Vagina (tissue), 2 donors: ENCODE measurements at places on chromosomes 12 and 14.

GRCh38 chr14:63933110-63933509 is 80.3 kb downstream of the SYNE2 start:
- no peak for DNase-seq

DNA sequence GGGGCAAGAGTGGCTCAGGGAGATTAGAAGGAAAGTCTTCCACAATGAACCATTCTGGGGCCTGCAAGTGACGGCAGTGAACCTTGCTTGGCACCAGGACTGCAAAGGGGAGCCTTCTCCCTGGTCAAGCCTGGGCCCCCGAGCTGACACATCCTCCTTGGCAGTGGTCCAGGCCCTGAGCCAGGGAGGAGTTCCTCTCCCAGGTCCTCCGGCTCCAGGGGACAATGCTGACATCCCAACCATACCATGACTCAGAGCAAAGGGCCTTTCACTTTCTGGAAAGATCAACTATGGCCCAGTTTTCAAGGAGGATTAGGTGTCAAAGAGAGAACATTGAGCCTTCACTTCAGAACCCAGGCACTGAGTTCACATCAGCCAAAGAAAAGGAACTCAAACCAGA is 756.5 kb upstream of the TBX3 start:
- DNase-seq: no peak

DNA sequence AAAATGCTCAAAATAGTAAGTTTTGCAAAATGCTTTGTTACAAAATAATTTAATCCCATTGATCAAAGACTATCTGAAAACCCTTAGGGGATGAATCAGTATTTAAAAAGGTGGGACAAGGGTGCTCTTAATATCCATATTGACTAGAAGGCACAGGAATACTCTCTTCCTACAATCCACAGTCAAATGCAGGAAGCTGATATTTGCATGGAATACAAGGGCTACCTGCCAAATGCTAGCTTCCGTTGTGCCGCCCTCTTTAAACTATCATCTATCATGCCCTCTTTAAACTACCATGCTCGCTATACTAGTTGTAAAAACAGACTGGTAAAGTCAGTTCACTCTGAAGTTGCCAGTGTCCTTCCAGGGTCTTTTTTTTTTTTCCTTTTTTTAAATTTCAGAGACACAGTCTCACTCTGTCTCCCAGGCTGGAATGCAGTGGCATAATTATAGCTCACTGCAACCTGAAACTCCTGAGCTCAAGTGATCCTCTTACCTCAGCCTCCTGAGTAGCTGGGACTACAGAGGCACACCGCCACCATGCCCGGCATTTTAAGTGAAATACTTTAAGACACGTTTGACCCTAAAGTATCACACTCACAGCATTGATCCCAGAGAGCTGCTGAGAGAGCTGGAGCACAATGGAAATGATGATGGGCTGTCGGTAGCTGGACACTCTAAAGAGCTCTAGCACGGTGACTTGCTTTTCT is 6.7 kb downstream of the SLC2A3 start:
- DNase-seq: no peak

- no peak for DNase-seq
Measured at GRCh38 chr12:27534060-27534764, 10.2 kb downstream of the PPFIBP1 start.

DNA sequence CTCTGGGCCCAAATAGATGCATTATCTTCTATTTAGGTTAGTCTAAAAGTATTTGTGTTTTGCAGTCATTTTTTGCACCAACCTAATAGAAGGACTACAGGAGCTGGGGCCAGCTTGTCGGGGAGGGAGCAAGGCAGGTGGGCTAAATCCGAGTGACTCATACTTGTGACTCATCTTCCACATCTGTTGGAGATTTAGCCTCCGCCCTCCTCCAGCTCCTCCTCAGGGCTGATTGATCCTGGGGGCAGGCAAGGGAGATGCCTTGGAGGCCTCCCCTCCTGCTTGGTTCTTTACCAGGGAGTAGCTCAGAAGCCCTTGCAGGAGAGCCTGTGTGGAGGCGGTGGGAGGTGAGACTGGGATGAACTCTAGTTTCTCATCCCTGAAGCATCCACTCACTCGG is 27.9 kb downstream of the RHOF start:
- DNase-seq: no peak

- DNase-seq: no peak
Measured at GRCh38 chr12:109445191-109445609, 31.9 kb downstream of the KCTD10 start.

- no peak for DNase-seq
Measured at GRCh38 chr12:124504273-124505000, 63.0 kb downstream of the NCOR2 start.

GRCh38 chr12:80598004-80598606 is 109.3 kb upstream of the MYF6 start:
- DNase-seq: no peak

GRCh38 chr14:64507376-64508156 is 3.0 kb downstream of the ZBTB1 start:
- DNase-seq: no peak

DNA sequence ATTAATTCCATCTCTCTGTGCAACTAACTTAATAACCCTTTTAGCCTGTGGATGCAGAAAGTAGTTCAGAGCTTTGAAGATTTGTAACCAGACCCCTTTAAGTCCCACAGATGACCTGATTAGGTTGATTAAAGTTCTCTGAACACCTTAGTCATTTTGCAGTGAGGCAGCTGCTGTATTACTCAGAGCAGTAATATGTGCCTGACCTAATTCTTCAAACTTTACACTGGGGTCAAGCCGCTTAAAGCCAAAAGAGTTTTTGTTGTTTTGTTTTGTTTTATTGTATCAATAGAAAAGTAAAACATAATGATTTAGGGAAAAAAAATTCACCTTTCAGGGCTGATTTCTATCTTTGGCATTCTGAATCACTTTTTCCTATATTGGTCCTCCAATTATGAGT is 78.6 kb upstream of the PLEKHG7 start:
- no peak for DNase-seq

- no peak for DNase-seq
Measured at GRCh38 chr12:54425702-54426101, 6.6 kb upstream of the ITGA5 start.

DNA sequence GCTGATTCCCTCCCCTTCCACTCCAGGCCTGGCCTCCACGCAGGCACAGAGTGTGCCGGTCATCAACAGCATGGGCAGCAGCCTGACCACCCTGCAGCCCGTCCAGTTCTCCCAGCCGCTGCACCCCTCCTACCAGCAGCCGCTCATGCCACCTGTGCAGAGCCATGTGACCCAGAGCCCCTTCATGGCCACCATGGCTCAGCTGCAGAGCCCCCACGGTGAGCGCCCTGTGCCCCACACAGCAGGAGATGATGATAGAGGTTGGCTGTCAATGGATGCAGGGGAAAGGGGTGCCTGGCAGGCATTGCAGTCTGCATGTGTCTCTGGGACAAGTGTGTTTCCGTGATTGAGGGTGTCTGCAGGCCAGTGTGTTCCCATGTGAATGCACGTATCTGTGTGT is 18.8 kb downstream of the C12orf43 start:
- DNase-seq: no peak

DNA sequence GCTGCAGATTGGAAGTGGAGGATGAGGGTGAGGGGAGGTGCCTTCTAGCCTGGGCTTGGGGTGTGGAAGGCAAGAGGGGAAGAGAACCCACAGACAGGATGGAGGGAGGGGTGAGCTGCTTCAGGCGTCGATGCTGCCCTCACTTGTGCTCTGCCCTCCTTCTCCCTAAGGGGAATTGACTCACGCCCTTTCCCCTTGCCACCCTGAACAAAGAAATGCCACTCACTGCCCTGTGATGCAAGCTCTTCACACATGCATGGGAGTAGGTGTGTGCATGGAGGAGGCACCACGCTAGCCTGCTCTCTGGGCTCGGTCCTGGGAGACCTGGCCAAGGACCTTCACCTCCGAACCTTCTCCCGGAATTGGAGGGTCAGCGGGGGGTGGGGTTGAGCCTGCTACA is 35.7 kb upstream of the PRMT8 start:
- no peak for DNase-seq

DNA sequence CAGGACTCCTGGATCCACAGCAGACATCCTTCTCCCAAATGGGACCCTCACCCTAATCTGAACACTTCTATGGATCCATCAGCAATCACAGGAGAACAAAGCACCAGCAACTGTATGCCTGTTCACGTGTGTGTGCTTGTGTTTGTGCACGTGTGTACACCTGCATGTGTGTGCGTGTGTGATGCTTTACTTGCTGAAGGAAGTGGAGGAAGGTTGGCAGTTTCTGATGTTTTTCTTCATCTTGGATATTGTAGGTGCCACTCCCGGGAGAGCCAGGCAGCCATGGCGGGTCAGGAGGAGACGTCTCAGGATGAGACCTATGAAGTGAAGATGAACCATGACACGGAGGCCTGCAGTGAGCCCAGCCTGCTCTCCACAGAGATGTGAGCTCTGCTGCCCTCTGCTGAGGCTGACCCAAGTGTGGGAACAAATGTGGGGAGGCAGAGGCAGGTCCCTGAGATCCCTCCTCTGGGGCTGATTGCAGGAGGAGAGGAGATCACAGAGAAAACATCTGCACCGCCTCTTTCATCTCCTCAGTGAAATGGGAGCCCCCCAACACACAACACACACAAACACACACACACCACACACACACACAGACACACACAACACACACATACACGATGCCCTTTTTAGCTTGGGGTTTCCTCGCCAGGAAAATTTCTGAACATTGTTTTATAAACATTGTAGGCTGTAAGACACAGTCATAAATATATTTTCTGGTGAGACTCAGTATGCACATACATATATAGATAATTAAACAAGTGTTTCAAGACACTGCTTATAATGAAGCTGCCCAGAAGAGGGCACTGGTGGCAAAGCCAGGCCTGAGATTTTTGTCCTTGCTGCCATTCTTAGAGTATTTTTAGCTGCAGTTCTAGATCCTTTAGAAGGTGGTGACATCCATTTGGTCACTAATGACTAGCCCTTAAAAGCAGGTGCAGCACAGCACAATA is 112.2 kb upstream of the FKBP4 start:
- DNase-seq: peak; percentile 64

DNA sequence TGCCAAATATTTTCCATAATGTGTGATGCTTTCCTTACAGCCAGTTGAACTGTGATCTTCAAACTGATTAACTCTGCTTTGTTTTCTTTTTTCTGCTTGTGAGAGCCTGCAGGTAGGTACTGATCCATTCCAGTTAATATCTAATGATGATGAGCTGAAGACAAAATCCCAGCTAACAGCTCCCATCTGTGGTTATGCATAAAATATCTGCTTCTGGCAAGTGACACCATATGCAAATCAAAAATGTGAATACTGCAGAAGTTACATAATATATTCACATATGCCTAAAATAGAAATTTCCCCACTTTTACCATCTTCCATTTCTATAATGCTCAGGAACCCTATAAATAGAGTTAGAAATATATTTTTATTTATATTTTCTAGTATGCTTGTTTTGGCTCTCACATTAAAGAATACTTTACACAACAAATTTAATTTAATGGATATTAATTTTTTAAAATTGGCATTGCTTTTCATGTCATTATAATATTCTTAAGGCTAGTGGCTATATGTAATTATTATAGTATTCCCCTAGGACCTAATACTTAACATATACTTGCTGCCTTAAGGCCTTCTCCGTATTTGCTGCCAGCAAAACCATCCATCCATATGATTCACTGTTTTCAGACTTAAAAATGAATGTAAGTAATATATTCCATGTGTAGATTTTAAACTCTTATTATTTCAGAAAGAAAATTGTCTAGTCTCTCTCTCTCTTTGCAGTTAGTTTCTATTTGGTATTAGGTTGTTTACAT is 83.8 kb downstream of the CCER1 start:
- DNase-seq: no peak

DNA sequence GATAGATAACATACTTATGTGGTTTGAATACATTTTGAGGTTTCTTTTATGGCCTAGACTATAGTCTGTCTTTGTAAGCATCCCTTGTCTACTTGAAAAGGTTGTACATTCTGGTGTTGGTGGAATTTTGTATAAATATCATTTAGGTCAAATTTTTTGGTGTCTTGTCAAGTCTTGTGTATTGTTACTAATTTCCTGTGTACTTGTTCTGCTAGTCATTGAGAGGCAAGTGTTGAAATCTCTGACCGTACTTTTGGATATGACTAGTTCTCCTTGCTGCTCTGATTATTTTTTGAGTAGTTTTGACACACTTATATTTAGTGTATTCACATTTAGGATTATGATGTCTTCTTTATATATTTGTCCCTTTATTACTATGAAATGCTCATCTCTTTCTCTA is 219.6 kb downstream of the CCDC91 start:
- no peak for DNase-seq
